ENCODE measurements at places on chromosomes 6 and 20.

DNA sequence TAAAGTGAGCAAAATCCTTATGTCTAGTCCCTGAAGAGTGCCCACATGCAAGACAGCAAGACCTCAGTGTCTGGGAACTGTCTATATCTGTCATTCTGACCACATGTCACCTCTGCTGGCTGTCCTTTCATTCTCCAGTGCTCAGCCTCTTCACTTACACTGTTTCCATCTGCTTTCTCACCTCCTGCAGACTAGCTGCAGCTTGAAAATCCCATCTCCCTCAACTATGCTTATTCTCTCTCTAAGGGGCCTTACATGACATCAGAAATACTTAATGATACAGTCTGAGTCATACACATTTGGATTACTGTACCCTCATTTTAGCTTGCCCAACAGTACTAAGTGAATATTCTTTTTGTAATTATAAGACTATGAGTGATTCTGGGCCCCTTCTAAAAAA lies 587.8 kb downstream of the EPM2A start:
- no peak for DNase-seq

DNA sequence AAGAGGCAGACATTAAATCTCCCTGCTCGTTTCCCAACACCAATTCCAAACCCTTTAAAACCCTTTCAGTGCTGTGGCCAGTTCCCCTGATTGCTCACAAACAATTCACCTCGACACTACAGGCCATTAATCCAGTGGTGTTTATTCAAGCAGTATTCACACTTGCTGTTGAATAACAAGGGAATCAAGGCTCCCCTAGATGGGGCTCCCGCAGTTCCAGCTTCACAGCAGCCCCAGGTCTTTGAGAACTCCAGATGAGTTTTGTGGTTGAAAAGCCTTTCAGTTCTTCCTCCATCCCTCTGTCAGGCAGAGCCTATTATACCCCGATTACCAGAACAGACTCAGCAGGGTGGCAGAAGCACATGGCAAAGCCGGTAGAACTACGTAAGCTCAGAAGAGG lies 36.2 kb downstream of the JAG1 start:
- DNase-seq: no peak

- peak; percentile 75 for DNase-seq
Observed at GRCh38 chr6:52576392-52577021, 353 bp downstream of the TRAM2 start.

DNA sequence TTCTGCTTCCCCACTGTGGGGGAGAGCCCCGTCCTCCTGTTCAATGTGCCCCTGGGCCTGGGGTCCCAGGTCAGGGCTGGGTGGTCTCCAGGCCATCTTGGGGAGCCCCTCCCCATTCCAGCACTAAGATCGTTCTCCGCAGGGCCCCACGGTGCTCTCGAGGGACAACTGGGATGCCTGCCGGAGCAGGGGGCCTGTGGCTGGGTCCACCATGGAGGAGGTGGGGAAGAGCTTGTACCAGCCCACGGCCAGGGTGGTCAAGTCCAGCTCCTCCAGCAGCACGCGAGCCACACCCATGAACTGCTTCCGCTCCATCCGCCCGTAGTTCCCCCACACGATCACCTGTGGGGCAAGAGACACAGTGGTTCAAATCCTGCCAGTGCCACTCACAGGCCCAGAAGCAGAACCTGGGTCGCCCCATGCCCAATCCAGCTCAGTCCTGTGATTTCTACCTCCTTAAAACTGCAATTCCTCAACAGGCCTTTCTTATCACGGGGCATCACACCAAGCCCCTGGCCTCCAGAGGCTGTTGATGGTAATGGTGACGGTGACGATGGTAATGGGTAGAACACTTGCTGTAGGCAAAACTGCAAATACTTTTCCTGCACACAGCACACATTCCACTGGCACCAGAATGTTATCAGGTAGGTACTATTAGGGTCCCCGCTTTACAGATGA lies 10.5 kb downstream of the KCNK15 start:
- DNase-seq: no peak

DNA sequence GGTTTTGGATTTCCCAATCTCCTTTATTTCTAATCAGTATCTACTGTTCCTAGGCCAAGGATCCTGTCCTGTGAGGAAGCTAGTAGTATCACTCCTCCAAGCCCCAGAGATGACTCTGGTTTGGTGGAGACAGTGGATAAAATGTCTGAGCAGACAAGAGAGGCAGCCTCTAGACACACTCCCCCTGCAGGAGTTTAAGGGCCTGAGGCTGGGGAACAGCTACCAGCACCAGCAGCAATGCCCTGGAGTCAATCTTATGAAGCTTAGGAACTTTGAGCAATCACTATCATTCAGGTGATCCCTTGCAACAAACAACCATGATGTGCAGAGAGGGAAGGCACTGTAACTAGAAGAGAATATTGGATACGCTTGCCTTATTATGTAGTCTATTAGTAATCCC lies 384.7 kb upstream of the ID4 start:
- DNase-seq: no peak

- no peak for DNase-seq
Observed at GRCh38 chr6:139016337-139017213, 12.0 kb upstream of the ABRACL start.

DNA sequence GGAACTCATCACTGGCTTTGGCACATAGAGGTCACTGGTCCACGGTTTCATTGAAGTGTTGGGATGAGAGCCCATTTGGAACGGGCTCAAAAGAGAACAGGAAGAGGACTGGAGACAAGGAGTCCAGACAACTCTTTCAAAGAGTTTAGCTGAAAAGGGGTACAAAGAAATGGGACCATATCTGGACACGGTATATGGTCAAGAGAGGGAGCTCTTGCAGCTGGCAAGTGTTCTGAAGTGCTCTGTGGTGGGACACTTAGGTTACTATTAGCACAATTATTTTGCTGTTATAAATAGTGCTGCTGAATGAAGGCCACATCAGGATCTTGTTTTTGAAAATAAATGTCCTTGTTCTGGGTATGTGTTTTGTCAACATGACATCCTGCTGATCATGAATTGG lies 4.6 kb downstream of the SGK2 start:
- no peak for DNase-seq

DNA sequence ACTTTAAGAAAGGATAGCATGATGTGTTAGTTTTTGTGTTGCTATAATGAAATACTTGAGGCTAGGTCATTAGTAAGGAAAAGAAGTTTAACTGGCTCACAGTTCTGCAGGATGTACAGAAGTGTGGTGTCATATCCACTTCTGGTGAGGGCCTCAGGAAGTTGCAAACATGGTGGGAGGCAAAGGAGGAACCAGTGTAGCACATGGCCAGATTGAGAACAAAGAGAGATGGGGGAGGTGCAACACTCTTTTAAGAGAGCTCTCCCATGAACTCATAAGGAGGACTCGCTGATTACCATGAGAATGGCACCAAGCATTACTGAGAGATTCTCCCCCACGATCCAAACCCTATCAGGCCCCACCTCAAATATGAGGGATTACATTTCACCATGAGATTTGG lies 265.4 kb downstream of the RIMS1 start:
- no peak for DNase-seq

DNA sequence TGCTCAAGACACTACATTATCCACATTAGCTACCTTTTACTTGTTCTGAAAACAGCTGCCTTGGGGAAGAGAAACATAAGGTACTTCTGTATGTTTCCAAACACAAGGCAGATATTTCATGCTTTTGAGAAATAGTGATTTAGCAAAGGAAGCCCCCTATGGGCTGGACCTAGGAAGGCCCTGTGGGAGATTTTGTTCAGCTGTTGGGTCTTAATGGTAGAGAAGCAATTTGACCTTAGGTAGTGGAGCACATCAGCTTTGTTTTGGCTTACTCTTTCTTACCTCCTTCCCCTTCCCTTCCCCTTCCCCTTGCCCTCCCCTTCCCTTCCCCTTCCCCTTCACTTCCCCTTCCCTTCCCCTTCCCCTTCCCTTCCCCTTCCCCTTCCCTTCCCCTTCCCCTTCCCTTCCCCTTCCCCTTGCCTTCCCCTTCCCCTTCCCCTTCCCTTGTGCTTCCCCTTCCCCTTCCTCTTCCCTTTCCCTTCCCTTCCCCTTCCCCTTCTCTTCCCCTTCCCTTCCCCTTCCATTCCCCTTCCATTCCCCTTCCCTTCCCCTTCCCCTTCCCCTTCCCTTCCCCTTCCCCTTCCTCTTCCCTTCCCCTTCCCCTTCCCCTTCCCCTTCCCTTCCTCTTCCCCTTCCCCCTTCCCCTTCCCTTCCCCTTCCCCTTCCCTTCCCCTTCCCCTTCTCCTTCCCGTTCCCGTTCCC lies 84.6 kb downstream of the ANKS1A start:
- no peak for DNase-seq

DNA sequence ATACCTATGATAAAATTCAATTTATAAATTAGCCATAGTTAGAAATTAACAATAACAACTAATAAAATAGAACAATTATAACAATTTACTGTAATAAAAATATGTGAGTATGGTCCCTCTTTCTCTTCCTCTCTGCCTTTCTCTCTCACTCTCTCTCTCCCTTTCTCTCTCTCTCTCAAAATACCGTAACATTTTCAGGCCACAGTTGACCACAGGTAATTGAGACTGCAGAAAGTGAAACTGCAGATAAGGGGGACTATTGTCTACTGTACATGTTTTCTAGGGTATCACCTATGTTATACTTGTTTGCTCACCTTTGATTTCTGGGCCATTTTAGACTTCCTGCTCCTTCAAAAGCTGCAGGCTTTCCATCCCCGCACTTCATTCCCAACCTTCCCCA lies 46.8 kb downstream of the LY86 start:
- no peak for DNase-seq

- no peak for DNase-seq
Observed at GRCh38 chr20:1920826-1921225, 25.6 kb downstream of the SIRPA start.

GRCh38 chr20:49100972-49101371 lies 54.9 kb downstream of the CSE1L start:
- DNase-seq: no peak
